ENCODE measurements at places on chromosomes 3 and 15.

DNA sequence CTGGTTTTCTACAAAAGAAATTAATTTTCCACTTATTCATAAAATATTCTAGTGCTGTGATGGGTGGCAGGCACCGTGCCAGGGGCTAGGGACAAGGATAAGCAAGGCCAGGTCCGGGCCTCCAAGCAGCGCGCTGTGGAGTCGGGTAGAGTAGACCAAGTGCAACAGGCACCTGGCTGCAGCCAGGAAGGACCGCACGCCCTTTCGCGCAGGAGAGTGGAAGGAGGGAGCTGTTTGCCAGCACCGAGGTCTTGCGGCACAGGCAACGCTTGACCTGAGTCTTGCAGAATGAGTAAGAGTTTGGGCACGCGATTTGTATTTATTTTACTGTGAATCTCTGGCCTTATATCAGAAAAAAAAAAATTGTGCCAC, at the start of gene CASR:
CASR (plus strand) TSS at position 148 of the 372 bp plus-strand sequence. CDS start 70,522 bp downstream, outside the sequence.
- no peak for DNase-seq

DNA sequence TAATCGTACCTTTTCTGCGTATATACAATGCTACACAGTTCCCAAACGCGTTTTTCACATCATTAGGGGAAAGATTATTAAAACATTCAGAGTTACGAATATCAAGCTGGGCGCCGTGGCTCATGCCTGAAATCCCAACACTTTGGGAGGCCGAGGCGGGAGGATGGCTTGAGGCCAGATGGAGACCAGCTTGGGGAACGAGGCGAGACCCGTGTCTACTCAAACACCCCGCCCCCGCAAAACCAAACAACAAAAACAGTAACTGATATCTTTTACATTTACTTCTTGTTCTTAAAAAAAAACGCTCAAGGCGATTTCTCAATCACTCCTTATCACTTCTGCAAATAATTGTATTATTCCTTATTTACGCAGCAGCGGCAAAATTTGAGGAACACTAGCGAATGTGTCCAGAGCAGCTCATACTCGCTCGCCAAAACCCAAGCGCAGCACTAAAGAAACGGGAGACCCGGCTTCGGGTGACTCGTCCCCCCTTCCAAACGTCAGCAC, 1.2 kb downstream of the ZBTB11 start:
- DNase-seq, result no peak

DNA sequence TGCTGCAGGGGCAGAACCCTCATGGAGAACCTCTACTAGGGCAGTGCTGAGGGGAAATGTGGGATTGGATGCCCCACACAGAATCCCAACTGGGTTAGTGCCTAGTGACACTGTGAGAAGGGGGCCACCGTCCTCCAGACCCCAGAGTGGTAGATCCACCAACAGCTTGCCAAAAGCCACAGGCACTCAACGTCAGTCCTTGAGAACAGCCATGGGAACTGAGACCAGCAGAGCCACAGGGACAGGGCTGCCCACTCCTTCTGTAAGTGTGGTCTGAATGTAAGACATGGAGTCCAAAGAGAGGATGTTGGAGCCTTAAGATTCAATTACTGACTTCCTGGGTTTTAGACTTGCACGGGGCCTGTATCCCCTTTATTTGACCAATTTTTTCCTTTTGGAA, 1451.5 kb downstream of the SI start:
- no peak for DNase-seq

GRCh38 chr3:132553826-132554225, 43.2 kb upstream of the ACKR4 start:
- DNase-seq, result no peak

- no peak for DNase-seq
These were observed at the start of gene RFC4 for GRCh38 chr3:186806089-186807055. Gene RFC4 (minus strand): TSS chr3:186806482. CDS start chr3:186804713, 1,769 bp downstream.

DNA sequence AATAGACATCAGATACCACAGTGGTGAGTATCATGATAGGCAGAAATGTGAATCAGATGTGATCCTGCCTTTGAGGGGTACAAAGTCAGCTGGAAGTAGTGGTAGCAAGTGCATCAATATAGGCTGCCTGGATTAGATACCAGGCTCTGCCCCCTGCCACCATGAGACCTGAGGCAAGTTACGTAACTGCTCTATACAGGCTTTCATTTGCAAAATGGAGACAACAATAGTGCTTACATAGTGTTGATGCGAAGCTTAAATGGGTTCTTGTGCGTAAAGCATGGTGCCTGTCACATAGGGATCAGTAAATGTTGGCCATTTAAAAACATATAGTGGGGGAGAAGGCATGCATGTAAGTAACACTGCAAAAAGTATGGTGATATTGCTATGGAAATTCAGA, 158.0 kb downstream of the RYR3 start:
- no peak for DNase-seq

GRCh38 chr3:189621948-189622603, 9.1 kb upstream of the TP63 start:
- DNase-seq, result no peak

DNA sequence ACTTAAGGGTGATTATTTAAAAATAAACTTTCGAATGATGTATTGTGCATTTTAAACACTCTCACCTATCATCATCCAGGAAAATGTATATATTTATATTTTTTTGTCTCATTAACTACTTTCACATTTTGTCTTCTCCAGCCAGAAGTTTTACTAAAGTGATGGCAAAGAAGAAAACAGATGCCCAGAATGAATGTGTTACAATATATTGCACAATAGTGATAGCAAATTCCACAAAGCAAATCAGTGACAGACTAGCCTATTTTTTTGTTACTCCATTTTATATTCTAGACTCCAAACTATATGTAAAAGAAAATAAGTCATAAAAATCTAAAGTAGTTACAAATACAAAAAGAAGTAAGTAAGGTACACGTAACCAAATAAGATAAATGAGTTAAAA, 414.7 kb downstream of the EPHA3 start:
- no peak for DNase-seq

DNA sequence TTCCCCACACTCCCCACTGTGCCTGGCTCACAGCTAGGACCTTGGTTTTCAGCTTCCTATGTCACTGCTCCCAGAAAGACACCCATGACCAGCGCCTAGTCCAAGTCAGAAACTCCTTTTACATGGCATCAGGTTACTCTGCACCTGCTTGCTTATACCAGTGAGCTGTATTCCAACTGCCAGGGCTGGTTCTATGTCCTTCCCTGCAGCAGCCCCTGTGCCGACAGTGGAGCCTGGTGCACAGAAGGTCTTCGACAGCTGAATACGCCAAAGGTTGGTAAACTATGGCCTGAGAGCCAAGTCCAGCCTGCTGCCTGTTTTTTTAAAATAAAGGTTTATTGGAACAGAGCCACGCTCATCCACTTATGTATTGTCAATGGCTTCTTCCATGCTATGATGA, 102.5 kb downstream of the IQSEC1 start:
- no peak for DNase-seq

- DNase-seq, result no peak
These were observed 154.1 kb upstream of the FEZF2 start for GRCh38 chr3:62527474-62527873.

GRCh38 chr15:60660290-60661051, 181.5 kb upstream of the ICE2 start:
- no peak for DNase-seq

- no peak for DNase-seq
These were observed 52.0 kb downstream of the POLR2M start for GRCh38 chr15:57758560-57758959.

DNA sequence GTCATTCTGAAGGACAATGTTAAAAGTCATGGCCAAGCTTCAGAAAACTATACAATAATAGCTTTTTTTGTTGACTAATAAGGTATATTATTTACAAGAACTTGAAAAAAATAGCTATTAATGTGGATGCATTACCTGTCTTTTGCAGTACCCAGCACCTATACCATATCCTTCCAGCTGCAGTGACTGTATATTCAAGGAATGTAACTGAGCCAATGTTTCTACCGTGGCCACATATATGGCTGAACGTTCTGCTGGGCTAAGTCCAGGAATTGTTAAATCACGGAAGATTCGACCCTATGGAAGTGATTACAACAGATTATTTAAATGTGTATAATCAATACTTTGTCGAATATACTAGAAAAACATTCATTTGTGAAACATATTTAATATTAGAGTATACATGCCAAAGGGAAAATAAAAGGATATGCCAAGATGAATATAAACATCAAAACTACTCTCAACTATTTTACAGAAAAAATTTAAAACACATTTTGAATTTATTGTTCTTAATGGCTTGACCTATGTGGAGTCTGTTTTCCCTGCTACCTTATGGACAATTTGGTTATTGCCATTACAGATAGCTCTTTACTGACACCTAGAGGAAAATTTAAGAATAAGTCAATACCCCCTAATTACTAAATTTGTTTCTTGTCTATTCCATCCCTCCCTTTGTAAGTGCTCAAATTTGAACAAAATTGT, 17.6 kb downstream of the ACAD11 start:
- DNase-seq, result no peak

GRCh38 chr15:57510647-57511046, 81.1 kb upstream of the MYZAP start:
- DNase-seq, result no peak

GRCh38 chr3:196193736-196194541, 17.3 kb downstream of the ZDHHC19 start:
- no peak for DNase-seq

GRCh38 chr15:101486696-101487459, 2.6 kb downstream of the PCSK6 start:
- no peak for DNase-seq

DNA sequence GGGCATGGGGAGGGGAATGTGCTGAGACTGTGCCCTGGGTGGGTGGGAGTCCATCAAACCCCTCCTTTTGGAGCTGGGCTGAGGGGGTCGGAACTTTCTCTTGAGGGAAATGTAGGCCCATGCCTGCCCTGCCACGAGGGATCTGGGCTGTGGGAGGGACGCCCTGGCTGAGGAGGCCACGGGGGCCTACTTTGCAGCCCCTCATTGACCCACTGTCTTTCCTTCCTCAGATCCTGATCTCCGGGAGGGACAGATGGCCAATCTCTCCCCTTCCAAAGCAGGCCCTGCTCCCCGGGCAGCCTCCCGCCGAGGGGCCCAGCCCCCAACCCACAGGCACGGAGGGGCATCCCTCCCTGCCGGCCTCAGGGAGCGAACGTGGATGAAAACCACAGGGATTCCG, 25.3 kb downstream of the LOXL1 start:
- peak; percentile 43 for DNase-seq

DNA sequence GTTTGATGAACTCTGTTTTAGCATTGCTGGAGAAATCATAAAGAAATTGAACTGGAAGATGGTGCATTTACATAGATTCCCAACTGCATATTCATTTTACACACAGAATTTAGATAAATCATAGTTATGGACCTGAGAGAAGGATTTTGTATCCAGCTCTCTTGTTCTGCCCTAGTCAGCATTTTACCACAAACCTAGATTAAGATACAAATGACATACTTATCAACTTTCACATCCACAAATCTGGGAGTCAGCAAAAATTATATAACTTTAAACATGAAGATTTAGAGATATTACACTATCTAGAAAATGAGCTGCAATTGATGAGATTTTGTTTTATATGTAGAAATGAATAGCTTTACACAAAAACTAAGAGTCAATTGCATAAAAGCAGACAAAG, 632.8 kb downstream of the IGSF11 start:
- DNase-seq, result no peak

- DNase-seq, result no peak
These were observed 19.8 kb upstream of the LOXL1 start for GRCh38 chr15:73906346-73907034.

- DNase-seq, result no peak
These were observed 84.8 kb upstream of the WNT5A start for GRCh38 chr3:55571913-55572312.

- no peak for DNase-seq
These were observed 100.2 kb downstream of the VPS8 start for GRCh38 chr3:184912163-184912562.

DNA sequence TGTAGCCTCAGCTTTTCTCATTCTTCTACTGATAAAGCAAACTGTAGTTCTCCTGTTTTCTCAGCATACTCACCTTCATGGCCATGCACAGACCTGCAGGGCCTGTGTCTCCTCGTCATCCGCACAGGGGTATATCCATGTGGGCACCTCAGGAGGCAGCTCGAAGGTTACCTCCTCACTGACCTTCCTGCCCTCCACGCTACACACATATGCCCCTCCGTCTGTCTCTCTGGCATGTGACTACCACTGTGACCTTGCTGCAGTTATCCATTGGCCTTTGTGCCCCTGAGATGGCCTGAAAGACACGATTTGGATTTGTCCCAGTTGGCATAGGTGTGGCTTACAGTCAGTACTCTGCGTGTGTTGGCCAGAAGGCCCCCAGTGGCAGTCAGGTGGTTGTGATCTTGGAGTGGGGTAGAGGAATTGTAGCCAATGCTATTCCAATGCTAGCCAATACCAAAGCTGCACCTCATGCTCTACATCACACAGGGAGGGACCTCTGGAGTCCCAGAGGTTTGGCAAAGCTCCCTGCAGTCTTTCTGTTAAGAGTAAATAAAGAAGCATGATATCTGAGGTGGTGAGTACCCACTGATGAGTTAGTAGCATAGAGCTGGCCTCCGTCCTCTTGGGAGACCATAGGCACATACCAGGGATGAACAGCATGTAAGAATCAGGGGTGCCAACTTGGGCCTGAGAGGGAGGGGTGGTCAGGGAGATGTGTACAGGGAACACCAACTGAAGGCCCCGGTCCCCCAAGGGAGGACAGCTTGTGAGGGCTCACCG, 143.4 kb downstream of the EEFSEC start:
- DNase-seq, result no peak

DNA sequence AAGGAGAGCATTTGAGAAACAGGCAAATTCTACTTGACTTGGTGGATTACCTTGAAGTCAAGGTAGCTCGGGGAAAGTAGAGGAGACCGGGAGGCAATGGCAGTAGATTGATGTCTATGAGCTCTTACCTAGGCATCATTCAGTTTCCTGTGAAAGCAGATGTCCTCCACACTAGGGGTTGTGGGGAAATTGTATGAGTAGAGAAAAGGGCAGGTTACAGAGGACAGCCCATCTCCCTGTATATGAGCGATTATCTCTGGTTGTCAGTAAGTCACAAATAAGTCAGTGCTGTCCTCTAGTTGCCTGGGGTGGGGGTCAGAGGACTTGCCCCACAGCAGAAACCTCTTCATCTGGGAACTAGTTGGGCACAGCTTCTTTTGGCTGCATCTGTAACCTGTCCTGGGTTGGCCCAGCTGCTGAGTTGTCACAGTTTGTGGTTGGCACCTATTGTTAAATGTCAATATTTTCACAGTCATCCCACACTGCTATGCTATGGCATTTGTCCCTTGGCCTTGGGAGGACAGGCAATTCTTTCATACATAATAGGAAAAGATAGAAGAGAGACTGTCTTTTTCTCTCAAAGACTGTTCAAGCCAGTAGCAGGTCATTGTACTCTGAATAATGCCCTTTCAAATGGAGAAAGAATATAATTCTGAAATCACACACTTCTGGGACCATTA, 53.6 kb upstream of the LRRFIP2 start:
- no peak for DNase-seq

DNA sequence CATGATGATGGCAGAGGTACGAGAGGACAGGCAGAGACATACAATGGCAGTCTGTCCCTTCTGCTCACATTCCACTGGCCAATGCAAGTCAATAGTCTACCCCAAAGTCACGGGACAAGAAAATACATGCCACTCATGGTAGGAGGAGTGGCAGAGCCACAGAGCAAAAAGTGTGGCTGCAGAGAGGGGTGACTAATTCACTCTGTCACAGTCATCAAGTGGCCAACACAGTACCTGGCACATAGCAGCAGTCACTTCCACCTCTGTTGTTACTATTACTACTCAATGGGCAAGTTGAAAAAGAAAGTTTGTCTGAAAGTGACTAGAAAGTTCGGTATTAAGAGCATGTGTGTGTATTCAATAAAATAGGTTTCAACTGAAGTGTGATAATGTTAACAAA, 91.4 kb downstream of the SMAD3 start:
- DNase-seq, result no peak

- DNase-seq, result no peak
These were observed 6.9 kb upstream of the GHRL start for GRCh38 chr3:10299679-10300078.

- DNase-seq, result no peak
These were observed 121.4 kb upstream of the CHRM5 start for GRCh38 chr15:33846862-33847261.
